Mesenteric fat pad (tissue), 1 donor: ENCODE measurements at places on chromosomes 1 and 21.

DNA sequence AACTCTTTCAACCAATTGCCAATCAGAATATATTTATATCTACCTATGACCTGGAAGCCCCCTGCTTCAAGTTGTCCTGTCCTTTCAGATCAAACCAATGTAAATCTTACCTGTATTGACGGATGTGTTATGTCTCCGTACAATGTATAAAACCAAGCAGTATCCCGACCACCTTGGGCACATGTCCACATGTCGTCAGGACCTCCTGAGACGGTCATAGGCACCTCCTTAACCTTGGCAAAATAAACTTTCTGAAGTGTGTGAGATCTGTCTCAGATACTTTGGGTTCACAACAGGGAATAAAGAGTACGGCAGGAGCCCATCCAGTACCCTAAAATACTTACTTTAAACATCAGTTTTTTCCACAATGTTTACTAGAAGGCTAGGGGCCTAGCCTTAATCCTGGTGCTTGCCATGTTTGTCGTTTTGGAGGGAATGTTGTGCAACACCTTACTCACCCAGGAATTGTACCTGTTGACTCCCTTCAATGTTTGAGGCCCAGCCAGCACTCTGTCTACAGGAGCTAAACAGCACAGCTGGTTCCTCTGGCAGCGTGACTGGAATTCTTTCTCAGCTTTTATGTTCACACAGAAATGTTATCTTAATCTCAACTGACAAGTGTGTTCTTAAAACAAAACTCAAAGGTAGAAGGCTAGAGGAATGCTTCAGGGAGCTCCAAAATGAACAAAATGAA is 90.8 kb upstream of the USP25 start:
- DNase-seq, result no peak

GRCh38 chr1:216983823-216984222 is 260.6 kb upstream of the ESRRG start:
- DNase-seq, result no peak

DNA sequence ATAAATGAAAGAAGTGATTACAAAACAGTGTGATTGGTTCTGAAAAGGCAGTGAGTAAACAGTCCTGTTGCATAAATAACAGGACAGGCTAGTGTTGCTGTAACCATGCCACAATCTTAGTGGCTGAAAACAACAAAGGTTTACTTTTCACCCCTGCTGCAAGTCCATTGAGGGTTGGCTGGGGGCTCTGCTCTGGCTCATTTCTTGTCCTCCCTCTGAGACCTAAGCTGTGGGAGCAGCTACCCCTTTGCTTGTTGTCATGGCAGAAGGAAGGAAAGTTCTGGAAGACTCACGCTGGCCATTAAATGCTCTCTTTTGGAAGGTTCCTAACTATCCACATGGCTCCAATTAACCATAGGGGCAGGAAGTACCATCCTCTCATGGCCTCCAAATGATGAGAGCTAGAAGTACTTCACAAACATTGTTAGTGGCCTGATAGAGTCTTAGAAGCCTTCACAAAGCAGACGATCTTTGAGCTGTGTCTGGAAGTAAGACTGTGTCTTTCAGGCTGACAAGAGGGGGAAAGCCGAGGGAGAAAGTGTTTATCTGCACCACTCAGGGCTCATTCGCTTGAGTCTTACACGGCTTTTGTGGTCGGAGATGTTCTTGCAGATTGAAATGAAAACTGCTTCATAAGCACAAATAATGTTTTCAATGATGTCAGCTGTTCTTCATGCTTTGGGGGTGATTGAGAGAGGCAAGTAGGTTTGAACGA is 11.9 kb downstream of the RCSD1 start:
- DNase-seq, result no peak

- no peak for DNase-seq
These were observed 245.7 kb upstream of the RGS18 start for GRCh38 chr1:191912517-191912916.

DNA sequence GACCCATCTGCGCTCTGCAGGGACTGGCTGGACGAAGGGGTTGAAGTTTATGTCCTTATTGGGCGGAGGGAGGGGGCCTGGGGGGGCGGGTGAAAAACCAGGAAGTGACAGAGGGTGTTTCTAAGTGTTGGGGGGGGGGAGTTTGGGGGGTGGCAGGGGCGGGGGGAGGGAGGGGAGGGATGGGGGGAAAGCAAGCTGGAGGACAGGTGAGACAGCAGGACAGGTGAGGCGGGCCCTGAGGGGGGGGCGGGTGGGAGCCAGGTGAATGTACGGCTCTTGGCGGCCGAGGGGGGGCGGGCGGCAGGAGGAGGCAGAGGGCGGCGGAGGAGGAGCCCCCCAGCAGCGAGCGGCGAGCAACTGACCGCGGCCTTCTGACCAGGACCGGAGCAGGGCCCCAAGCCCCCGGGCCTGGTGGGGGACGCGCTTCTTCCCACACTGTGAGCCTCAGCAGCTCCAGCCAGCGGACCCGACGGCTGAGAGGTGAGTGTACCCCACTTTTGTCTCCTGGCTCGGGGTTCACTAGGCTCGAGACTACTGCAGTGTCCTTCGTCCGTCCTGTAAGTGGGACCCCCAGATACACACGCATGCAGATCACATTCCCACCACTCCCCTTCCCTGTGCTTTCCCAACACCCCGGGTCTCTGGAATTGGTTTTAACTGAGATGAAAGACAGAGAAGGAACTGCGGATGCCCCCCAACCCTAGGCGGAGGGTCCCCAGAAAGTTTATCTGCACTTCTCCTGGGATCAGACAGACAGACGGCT is at the start of gene ZBTB7B:
TSS of gene ZBTB7B (plus strand) at position 339 of the 763 bp plus-strand sequence. CDS start 11,859 bp downstream, outside the sequence.
- DNase-seq, result no peak

- no peak for DNase-seq
These were observed 74.1 kb downstream of the CRB1 start for GRCh38 chr1:197342044-197342565.

GRCh38 chr1:40532062-40532389 is 589 bp downstream of the ZNF684 start:
- DNase-seq, result no peak

DNA sequence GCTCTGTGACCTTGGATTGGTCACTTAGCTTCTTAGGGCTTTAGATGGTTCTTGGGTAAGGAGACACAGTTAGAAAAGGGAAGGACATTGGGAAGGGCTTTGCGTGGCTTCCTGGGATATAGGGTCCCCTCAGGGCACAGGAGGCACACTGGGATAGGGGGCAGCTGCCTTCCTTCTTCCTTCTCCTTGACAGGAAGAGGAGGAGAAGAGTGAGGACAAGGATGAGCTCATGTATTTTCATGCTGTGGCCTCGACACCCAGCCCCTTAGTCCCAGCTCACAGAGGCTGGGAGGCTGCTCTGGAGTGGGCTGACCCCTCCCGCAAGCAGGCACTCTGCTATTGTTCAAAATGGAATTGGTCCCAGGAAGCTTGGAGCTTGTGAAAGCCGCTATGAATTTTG is 45.7 kb upstream of the POU3F1 start:
- DNase-seq, result no peak

- no peak for DNase-seq
These were observed 13.5 kb upstream of the HJV start for GRCh38 chr1:146035048-146035423.

DNA sequence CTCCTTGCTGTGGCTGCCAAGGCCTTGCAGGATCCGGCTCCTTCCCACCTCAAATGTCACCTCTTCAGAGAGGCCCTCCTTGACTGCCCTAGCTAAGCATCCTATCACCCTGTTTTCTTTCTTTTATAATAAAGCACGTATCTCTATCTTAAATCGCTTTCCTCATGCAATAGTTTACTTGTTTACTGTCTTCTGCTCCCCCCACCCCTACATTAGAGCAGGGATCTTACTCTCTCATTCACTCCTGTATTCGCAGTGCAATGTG is 36.4 kb downstream of the MYOM3 start:
- DNase-seq, result no peak

- DNase-seq, result no peak
These were observed 27.1 kb upstream of the SEC16B start for GRCh38 chr1:177996957-177997356.

DNA sequence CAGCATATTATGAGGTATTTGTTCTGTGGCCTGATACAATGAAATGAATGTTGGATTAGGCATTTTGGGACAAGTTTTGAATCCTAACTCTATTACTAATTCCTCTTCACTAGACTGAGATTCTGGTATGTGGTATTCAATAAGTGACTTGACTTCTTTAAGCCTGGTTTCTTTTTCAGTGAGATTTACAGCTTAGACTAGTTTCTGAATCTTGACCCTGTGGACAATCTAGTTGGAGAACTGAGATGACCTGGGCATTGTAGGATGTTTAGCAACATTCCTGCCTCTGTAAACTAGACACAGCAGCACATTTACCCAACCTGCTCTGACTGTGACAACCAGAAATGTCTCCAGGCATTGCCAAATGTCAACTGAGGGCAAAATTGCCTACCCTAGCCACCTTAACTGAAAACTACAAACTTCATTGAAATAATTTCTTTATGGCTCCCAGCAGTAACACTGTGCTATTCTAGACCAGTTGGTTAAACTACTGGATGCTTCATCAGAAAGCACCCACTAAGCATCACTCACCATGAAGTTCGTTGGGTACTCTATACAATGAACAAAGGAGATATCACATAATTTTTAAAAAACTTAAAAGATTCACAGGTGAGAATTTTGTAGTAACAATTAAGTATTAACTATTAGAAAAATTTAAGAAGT is 16.8 kb downstream of the PTPRC start:
- DNase-seq, result no peak

DNA sequence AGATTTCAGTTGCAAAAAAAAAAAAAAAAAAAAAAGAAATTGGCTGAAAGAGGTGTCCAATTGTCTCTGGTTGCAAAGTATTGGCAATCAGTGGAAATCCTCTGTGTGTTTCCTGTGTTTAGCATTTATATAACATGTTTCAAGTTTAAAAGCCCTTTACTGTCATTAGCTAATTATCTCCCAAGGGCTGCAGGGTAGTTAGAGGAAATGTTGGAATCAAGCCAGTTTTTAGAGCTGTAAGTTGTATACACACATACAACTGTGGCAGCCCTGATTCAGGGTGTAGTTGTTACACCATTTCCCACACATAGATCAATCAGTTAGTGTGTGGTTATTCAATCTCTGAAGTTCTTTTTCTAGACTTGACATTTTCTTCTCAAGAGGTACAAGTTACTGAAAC is 8.9 kb upstream of the ZNF326 start:
- no peak for DNase-seq

DNA sequence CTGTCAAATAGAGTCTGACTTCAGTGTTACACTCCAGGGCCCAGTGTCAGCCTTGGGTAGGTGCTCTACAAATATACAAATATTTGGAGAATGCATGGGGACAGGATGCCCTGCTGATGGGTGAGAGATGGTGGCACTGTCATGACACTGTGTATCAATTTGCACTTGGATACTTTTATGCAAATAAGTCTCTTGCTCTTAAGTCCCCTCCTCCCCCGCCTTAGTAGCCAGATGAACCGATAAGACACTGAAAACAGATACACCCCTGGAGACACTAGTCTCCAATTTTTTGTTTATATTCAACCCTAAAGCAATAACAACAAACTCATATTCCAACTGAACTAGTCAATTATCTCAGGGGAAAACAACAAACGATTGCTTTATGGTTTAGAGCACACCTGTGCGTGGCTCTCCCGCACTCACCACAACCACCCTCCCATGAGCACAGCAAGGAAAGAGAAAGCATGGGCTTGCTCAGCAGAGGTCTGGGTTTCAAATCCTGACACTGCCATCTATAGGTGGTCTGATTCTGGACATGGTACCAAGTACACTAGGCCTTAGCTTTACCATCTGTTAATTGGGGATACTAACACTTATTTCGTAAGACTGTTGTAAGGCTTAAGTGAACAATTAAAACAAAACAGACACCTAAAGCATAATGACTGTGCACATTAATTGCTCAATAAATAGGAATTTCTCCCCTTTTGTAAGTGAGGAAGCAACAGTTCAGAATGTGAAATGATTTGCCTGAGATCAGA is 50.3 kb downstream of the HIVEP3 start:
- no peak for DNase-seq

DNA sequence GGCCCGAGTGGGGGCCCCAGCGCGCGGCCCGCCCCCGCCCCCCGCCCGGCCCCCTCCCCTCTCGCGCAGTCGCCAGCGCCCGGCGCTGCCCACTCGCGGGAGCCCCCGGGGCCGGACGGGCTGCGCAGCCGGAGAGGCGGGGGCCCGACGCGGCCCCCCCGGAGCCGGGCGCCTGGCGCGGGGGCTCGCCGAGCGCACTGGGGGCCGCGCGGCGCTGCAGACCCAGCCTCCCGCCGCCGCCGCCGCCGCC is 146 bp upstream of the ZNF362 start:
- no peak for DNase-seq

DNA sequence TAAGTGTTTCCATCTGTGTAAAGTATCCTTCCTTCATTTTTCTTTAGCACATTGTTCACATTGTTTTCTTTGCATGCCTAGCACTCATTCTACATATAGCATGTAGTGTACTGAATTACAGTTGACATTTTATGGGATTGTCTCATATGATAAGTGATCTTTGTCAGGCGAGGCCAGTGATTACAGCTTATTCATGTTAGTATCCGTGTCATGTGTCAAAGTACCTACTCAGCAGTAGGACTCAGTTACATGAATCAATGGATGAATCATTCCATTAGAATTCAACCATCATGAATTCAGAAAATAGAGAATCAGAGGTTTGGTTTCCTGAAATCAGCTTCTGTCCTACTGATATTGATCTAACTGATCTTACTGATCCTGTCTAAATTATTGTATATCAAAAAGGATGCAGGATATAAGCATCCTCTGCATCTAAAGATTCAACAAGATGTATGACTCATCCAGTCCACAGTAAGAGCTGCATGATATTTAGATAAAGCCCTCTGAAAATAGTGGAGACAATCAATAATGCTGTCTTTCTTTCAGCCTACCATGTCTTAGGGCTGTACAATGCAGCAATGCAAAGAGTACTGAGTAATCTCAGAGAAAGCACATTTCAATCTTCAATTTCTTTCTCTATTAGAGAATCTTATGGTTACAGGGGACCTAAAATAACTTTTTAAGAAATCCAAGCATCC is 20.7 kb upstream of the HRNR start:
- no peak for DNase-seq

- peak; percentile 72 for DNase-seq
These were observed 140.2 kb downstream of the TRABD2B start for GRCh38 chr1:47856996-47857395.

- no peak for DNase-seq
These were observed 63.7 kb downstream of the WLS start for GRCh38 chr1:68168545-68169171.

DNA sequence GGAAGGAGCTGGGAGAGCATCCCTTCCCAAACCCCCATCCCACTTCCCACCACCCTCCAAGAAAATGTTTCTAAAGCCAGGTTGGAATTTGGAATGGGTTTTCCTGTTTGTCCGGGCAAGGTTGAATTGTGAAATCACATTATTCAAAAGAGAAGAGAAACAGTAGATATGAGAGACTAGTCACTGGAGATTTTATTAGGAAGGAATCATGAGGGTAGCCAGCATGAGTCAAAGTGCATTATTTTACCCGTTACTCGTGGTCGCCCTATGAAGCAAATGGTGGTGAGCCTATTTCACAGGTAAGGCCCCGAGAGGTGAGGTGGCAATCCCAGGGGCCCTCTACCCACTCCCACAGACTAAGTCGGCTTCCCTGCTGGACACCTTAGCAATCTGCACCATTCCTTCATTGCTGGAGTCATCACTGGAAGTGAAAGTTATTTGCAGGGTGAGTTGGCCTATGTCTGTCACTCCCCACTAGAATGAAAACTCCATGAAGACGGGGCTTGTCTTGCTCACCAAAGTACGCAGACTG is 52.8 kb downstream of the TOMM20 start:
- no peak for DNase-seq

- no peak for DNase-seq
These were observed 13.8 kb downstream of the RASSF5 start for GRCh38 chr1:206521127-206521526.

- no peak for DNase-seq
These were observed 55.5 kb downstream of the SIM2 start for GRCh38 chr21:36754241-36754898.
